ENCODE measurements at places on chromosomes 4 and X. TPM values are rescaled to one million over a fixed set of nuclear protein-coding genes. Genes with fewer than 3 reads are reported as not detected.

PAGE3 gene
- polyA plus RNA-seq: not detected

ANK2 gene
- 30.7 TPM for polyA plus RNA-seq

CHRDL1 gene
- polyA plus RNA-seq: 0.53 TPM

DNA sequence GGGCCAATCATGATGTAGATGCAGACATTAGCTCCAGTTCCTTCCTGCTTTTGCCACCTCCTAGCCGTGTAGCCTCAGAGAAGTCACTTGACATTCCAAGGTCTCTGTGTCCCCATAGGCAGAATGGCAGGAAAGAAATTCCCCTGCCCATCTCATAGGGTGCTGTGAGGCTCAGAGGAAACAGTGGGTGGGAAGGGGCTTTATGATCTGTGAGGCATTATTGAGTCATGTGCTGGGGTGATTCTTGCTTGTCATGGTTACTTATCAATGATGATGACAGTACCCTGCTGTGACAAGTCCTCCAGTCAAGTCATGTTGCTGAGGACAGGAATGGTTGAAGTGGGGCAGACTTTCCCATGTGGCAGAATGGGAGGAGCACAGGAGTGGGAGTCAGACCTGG is 63.7 kb downstream of the MSX1 start:
- DNase-seq: no peak

DNA sequence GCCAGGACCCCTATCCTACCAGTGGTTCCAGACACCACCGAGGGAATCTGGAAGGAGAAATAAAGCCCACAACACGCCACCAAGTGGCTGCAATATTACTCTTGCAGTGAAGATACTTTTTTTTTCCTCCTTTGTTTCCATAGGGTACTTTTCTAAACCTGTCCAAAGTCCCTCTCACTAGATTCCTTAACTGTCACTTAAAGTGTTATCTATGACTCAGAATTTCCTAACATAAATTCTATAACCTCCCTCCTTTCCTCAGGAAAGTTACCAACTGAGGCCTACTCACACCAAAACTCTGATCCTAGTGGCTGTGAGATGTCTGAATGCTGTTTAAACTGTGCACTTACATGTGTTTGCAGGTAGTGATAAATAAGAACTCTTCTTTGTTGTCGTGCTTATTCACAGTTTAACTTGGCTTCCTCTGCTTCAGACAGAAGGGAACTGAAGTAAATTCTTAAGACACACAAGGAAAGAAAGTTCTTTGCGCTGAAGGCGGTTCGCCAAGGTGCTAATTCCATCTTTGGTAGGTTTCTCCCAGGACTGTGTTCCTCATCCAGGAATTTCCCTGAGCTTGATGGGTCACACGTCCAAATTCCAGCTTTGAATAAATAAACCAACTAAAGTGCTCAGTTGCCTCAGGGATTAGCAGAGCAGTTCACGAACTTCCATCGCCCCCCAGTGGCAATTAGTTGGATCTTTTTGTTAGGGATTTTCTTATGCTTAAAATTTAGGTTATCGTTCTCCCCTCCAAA is 10.7 kb upstream of the HCCS start:
- no peak for DNase-seq
